Mucosa of descending colon (tissue), 3 donors: ENCODE measurements at places on chromosomes 12 and 14. TPM values are rescaled to one million over a fixed set of nuclear protein-coding genes. Genes with fewer than 3 reads are reported as not detected.
A peak's percentile ranks its signal among the peaks of the same experiment; 100 is the strongest.

GRCh38 chr12:75892731-75893408 lies 138.7 kb downstream of the PHLDA1 start:
- no peak for DNase-seq

Gene SYT1
- 11.8 TPM for total RNA-seq

GRCh38 chr12:46084666-46085631 lies 94.6 kb upstream of the SCAF11 start:
- DNase-seq = no peak

Gene ABHD12B
- total RNA-seq = 16.2 TPM

Gene SPIC
- not detected for total RNA-seq

DNA sequence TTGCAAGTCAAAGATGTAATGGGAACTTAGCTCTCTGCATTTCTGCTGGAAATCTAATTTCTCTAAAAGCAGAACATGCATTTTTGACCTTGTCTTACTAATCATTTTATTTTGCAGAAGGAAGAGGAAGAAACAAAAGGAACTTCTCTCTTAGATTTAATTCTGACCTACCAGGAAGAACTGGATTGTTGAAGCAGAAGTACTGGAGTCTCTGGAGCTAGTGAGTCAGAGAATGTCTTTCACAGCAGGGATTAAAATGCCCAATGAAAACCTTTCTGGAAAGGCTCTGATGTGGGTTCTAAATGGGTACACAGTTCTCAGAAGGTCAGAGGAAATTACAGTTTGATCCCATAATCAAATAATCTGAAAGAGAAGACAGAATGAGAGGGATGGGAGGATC lies 70.8 kb upstream of the GNG2 start:
- DNase-seq = no peak

DNA sequence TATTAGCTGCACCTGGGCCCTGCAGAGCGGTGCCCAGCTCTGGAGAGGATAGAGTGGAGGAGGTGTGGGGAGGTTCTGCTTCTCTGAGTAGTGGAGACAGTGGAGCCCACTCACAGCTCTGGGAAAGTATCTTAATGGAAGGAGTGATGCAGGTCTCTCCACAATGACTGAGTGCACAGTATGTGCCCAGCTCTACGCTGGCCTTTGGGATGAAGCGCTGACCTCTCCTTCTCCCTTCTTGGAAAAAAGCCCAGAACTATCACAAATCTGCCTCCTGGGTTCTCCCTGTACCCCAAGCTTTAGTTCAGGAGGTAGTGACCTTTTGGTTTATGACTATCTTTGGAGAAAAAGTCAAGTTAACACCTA lies 495 bp upstream of the KRT3 start:
- no peak for DNase-seq

GRCh38 chr12:31687101-31687527 lies 27.6 kb downstream of the ETFBKMT start:
- DNase-seq = no peak

Gene TMEM30B
- 26.2 TPM for total RNA-seq

DNA sequence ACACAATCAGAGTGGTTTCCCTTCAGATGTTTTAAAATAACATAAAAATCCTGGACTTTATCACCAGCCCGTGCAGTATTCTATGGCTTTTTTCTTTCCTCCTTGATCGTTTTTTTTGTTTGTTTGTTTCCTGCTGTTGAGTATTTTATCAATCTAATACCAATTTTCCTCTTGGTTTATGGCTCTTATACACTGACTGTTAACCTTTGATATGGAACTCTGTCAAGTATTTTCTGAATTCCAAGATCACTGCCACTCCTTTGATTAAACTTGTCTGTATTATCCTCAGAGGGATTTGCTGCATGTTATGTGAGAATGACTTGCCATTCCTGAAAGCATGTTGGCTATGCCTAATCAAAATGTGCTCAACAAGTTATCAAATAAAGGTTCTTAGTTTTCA lies 88.4 kb downstream of the PELI2 start:
- no peak for DNase-seq

DNA sequence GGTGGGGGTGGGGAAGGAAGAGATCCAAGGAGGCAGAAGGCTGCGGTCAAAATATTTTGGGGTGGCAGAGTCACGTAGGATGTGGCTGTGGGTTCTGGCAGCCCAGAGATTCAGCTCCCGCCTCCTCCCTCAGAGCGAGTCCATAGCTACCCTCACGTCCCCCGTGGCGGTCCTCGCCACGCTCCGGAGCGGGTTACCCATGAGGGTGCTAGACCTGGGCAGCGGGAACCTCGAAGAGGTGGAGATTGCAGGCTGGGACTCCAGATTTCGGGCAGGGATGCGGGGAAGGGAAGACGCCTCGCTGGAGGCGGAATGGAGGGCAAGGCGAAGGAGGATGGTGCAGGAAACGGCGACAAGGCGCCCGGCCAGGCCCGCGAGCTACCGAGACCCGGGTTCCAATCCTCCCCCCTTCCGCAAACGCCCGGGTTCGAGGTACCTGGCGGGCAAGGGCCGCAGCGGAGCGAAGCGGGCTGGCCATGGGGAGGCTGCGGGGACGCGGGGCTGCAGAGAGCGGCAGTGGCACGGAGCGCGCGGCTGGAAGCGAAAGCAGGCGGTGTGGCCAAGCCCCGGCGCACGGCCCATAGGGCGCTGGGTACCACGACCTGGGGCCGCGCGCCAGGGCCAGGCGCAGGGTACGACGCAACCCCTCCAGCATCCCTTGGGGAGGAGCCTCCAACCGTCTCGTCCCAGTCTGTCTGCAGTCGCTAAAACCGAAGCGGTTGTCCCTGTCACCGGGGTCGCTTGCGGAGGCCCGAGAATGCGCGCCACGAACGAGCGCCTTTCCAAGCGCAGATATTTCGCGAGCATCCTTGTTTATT lies 46.2 kb downstream of the BCAT1 start:
- DNase-seq = peak; percentile 5

DNA sequence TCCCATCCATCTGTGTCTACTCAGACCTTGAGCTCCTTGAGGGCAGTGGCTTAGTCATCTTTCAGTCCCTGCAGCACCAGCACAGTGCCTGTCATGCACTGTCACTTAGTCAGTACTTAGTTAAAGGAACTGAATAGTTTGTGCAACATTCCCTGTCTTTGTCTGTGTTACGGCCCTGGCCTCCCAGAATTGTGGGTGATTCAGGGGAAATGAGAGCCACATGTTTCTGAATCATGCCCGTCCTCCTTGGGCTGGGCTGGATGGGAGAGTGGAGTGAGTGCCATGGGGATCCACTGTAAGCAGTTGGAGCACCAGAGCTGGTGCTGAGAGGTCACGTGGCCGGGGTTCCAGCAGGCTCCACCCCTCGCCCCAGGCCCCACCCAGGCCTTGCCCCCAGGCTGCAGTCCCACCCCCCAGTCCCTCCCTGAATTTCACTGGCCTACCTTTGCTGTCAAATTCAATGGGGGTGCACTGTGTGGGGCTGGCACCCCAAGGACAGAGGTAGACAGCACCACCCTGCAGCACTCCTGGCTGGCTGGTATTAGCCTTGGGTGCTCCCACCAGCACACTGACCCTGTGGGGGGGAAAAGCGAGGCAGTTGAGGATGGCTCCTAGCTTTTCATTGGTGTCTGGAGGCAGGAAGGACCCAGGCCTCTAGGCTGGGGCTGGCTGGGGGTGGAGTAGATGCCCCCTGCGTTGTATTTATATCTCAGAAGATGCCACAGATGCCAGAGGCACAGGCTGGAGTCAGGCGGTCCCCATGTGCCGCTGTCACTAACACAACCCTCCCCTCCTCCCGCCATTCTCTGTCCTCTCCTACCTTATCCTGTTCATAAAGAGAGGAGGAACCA lies 7.5 kb downstream of the ITGA5 start:
- DNase-seq = peak; percentile 76

DNA sequence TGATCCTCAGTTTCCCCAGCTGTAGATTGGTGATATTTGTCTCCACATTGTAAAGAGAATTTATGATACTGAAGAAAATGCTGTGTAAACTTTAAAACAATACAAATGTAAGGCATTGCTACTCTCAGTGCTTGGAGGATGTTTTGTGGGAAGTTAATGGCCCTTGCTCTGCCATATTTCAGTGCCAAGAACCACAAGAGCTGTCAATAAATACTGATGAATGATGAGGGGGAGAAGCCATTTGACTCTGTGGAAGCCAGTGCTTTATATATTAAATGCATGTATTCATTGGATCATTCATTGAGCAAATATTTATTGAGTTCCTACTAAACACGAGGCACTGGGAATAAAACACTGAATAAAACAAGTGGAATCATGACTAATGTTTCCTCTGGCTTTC lies 30.8 kb downstream of the CACNA1C start:
- no peak for DNase-seq

DNA sequence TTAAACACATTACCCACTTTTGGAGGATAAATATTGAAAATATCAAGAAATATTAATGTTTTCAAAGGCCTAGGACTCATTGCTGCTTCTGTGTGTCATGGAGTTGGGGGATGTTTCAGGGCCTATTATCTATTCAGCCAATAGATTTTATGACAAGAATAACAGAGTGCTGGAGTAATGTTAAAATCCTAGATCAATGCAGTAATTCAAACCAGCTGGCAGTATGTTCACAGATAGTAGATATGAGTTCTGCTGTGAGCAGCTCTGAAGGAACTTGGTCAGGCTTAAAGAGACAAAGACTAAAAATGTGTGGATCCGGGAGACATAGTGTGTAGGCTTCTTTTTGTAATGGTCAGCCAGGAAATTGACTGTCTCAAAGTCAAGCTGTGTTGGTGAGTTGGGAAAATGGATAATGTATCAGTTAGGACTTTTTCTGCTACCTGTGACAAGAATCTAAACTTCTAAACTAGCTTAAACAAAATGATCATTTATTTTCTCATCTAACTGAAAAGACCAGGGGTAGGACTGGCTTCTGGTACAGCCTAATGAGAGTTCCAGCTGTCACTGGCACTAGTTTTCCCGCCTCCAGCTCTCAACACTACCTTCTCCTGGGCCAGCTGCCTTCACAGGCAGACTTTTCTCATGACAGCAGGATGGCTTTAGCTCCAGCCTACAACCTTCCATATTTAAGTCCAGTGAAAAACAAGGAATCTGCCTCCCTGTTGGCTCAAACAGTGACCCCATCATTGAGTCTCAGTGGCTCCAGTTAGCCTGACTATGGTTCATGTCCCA lies 16.3 kb upstream of the POLR3B start:
- DNase-seq = no peak

GRCh38 chr12:2277492-2278155 lies 224.8 kb downstream of the CACNA1C start:
- no peak for DNase-seq
